Activated CD4-positive, alpha-beta T cell treated with anti-CD3 and anti-CD28 coated beads, Interleukin-2, amount 10 ng/mL, durations not matched to agents 7 days and 5 days (primary cell): ENCODE measurements at places on chromosomes 2 and 18. TPM values are rescaled to one million over a fixed set of nuclear protein-coding genes. Genes with fewer than 3 reads are reported as not detected.

SEPTIN10 gene
- 1.8 TPM for total RNA-seq

CPO gene
- total RNA-seq: not detected

GRCh38 chr2:228681426-228681825 is 499.9 kb upstream of the SPHKAP start:
- H3K27ac ChIP-seq: no peak overlapping the region
- no peaks in the 10 kb centered on the region for H3K36me3 ChIP-seq
- H3K4me1 ChIP-seq: no peaks in the 10 kb centered on the region
- no peaks in the 10 kb centered on the region for H3K27me3 ChIP-seq
- no peak for DNase-seq

CTAGE1 gene
- not detected for total RNA-seq

- peaks cover 38% of the 10 kb centered on the region for H3K4me1 ChIP-seq
- H3K36me3 ChIP-seq: peaks cover 46% of the 10 kb centered on the region
- no peak for DNase-seq
- H3K27ac ChIP-seq: no peak overlapping the region
Measured at GRCh38 chr2:88051792-88052191, 3.8 kb downstream of the KRCC1 start.
